ENCODE measurements at places on chromosomes 3 and 15. TPM values are rescaled to one million over a fixed set of nuclear protein-coding genes. Genes with fewer than 3 reads are reported as not detected.

Gene NXPE3
- 11.5 TPM for total RNA-seq

Gene PROK2
- not detected for total RNA-seq

Gene AGBL1
- not detected for total RNA-seq

Gene CHRM5
- total RNA-seq, result not detected

Gene DUOXA2
- not detected for total RNA-seq

Gene SERPINI2
- total RNA-seq, result not detected

Gene KIF23
- 59.4 TPM for total RNA-seq

Gene MUC20
- not detected for total RNA-seq

All from thoracic aorta endothelial cell (primary cell).